ENCODE measurements at places on chromosomes 16 and 17.

DNA sequence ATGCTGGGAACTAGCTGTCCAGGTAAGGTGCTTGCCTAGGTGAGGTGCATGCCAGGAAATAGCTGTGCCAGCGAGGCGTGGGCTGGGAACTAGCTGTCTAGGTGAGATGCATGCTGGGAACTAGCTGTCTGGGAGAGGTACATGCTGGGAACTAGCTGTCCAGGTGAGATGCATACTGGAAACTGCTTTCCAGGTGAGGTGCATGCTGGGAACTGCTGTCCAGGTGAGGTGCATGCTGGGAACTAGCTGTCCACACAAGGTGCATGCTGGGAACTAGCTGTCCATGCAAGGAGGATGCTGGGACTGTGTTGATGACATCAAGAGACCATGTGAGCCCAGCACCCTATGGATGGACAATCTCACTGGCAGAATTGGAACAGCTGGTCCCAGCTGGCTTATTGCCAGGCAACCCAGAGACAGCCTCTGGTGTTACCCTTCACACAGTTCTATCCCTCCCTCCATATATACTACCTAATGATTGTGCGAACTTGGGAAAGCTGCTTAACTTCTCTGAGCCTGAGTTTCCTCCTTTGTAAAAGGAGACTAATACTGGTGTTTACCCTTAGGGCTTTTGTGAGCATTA lies 479.9 kb upstream of the RBFOX1 start:
- DNase-seq, result no peak

DNA sequence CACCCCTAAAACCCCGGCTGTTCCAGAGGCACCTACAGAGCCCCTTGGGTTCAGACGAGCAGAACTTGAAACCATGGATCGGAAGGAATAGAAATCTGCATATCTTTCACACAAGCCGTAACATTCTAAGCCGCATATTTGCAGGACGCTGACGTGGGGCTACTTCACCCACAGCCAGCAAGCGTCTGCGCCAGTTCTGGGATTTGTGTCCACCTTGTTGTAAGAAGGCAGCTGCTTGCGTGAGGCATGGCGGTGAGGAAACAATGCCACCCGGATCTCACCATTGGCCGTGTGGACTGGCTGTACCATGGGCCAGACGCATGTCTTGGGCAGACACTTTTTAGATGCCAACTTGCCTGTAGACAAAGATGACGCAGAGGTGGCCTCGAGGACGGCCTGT lies 34.5 kb downstream of the TNFRSF13B start:
- DNase-seq, result no peak

GRCh38 chr17:67265436-67266019 lies 20.5 kb upstream of the HELZ start:
- DNase-seq, result no peak

DNA sequence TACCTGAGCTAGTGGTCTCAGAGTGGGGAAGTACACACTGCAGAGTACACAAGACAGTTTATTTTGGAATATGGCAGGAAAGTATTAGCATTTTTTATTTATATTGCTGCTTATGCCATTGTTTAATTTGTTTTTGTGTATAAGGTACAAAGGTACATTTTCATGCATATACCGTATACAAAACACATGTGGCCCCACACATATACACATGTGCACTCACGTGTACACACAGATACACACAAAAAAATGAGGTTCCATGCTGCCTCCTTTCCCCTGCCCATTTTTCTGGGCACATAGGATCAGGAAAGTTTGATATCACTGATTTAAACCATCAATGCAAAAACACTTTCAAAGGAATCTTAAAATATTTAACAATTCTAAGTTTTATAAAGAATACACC lies 12.9 kb downstream of the IGSF6 start:
- DNase-seq, result no peak

- DNase-seq, result peak; percentile 64
Observed at GRCh38 chr16:8928467-8928957, 35.2 kb downstream of the USP7 start.

GRCh38 chr16:67086822-67087221 lies 22.9 kb upstream of the PHAF1 start:
- no peak for DNase-seq

DNA sequence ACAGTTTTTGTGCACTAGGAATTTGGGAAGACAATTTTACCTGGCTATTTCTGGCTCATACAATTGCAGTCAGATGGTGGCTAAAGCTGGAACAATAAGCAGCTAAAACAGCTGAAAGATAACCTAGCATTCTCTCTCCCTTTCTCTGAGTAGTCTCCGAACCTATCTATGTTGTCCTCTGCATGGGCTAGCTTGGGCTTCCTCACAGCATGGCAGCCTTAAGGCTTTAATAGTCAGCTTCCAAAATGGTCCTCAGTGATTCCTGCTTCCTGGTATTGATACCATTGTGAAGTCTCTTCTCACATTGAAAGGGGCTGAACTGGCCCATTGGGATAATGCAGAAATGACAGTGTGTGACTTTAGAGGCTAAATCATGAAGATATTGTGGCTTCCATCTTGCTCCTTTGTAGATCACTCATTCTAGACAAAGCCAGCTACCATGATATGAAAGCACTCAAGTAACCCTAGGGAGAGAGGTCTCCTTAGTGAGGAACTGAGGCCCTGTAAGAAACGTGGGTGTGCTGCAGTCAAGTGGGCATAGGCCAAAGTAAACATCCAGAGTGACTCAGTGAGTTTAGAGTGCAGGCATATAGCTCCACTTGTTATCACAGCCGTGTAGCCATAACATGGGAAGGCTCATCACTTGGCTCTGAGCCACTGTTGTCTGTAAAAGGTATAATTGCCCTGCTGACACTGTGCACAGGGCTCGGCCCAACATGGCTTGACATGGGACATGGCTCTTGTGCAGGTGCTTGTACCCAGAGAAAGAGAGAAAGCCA lies 5.5 kb upstream of the VKORC1 start:
- DNase-seq, result no peak

DNA sequence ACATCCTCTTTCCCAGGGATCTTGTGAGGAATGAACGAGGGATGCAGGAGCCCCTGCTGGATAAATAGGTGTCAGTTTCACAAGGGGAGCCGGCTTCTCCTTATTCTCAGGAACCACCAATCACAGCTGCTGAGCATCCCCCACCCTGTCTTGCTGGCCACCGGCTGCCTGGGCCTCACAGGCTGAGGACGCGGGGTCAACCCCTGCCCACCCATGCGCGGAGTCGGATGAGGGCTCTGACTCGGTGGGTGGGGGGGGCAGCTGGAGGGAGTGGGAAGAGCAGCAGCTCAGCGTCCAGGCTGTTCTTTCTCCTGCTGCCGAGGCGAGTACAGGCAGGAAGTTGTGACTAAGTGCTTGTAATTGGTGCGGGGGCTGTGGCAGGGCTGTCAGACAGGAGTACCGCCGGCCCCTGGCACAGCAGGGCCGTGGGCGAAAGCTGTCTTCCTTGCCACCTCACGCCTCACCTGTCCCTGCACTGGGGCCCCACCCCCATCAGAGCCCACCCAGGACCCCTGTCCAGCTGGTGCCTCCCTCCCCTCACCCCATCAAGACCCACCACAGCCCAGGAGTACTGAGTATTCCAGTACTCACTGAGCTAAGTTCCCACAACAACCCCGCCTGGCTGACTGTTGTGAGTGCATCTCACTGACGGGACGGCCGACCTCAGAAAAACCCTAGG lies 11.0 kb upstream of the DPEP1 start:
- DNase-seq, result peak; percentile 53

- no peak for DNase-seq
Observed at GRCh38 chr17:19303367-19303776, 59.2 kb downstream of the B9D1 start.

All from activated CD4-positive, alpha-beta T cell treated with anti-CD3 and anti-CD28 coated beads, Interleukin-2, Interleukin-6, amounts not matched to agents 100 ng/mL and 50 ng/mL, durations not matched to agents 16 hours and 8 hours (primary cell).